Activated CD4-positive, CD25-positive, alpha-beta regulatory T cell treated with anti-CD3 and anti-CD28 coated beads, Interleukin-2, amount 50 U/mL, for 72 hours (primary cell): ENCODE measurements at places on chromosomes 4 and X.

DNA sequence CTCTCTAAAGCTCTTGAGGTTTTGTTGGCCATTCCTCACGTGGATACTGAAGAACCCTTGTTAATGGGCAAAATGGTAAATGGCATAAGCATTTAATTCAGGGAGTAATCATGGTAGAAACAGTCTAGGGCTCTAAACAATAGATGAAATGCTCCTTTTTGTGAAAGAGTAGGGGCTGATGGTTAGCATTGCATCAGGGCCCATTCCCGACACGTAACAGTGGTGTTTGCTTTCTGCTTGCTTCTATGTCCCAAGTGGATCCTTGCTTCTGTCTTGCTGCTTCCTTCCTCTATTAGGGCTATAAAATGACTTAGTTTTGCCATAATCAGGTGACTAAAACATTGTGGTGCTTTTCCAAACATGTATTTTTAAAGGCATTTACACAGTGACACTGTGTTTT lies 230.9 kb upstream of the AFF2 start:
- no peak for DNase-seq

DNA sequence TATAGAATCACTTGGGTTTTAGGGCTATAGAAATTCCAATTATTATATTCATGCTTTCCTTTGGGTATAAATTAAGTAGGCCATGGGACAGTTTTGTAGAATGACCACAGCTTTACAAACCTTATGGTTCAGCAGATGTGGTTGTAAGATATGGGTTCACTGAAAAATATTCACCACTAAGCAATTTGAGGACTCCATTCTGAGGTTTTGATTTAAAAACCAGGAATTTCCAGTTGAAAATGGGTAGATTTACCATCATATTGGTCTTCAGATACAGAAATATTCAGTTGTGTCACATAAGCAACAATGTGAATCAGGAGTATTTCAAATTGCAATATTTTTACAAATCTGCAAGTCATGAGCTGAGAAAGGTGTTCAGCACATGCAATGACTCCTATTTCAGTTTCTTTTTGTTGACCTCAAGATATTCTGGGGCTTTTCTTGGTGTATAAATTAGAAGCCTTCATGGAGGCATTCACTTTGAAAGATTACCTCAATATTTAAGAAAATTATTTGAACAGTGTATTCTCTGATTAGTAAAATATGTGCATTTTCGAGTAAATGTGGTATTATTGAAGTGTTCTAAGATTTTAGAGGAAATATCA lies 218.4 kb upstream of the HCCS start:
- DNase-seq, result no peak

GRCh38 chr4:129344058-129344457 lies 248.1 kb downstream of the C4orf33 start:
- DNase-seq, result no peak

DNA sequence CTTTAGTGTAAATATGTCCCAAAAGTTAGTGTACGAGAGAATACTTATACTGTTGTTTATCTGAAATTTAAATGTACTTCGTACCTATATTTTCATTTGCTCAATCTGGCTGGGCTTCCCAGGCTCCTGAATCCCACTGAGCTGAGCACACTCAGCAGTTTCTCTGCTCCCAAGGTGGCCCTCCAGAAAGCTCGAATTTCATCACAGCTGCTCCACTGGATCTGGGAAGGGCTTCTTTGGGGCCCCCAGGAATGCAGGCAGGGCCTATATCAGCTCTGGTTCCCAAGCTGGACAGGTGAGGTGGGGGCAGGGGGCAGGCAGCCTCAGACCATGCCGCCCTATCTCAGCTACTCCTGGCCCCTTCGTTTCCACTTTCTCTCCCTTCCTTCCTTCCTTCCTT lies 1.5 kb upstream of the FATE1 start:
- DNase-seq, result no peak

DNA sequence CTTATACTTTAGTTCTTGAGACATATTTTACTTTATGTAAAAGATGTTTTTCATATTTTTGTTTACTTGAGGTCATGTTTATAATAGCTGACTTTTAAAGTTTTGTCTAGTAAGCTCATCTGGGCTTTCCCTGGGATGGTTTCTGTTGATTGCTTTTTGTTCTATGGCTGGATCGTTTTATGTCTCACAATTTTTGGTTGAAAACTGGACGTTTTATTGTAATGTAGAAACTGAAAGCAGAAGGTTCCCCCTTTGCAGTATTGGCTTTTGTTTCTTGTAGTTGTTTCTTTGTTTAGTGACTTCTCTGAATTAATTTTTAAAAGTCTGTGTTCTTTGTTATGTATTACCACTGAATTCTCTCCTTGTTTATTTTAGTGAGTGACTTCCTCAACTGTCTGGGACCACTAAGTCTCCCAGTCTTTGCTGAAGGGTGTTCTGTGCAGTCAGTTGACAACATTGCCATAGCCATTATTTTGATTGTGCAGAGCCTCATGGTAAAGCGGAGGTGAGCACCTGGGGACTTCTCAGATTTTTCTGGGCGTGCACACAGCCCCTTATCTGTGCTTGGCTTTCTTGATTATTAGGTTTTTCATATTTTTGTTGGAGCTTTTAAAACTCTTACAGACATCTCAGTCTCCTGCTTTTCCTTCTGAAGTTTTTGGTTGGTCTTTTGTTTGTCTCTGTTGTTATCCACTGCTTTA lies 31.0 kb downstream of the KDM6A start:
- DNase-seq, result no peak

GRCh38 chr4:142509881-142510280 lies 336.2 kb downstream of the INPP4B start:
- DNase-seq, result no peak

- DNase-seq, result no peak
Observed at GRCh38 chr4:86367577-86367976, 7.7 kb upstream of the MAPK10 start.

- DNase-seq, result no peak
Observed at GRCh38 chr4:30763321-30763727, 43.2 kb downstream of the PCDH7 start.

DNA sequence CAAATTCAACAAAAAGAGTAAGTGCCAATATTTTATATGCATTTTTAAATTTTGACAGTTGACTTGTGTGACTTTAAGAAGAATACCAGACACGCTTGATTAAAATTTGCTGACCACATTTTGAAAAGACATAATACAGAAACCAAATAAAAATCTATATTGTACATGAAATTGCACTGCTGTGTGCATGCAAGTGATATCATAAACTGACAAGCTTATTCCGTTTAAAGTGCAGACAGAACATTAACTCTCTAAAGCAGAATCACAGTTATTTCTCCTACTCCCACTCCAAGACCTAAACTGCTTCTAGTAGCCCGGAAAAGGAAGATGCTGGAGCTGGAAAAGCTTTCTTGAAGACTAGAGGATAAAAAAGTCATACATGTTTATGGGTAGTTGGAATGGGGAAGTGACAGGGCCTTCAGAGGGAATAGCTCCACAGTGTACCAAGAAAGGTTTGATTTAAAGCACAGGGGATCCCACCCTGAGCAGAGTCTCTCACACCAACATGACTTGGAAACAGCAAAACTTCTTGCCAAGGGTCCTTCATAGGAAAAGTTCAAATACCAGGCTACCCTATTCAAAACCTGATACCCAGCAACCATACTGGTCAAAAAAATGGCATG lies 34.1 kb upstream of the NAF1 start:
- DNase-seq, result no peak

DNA sequence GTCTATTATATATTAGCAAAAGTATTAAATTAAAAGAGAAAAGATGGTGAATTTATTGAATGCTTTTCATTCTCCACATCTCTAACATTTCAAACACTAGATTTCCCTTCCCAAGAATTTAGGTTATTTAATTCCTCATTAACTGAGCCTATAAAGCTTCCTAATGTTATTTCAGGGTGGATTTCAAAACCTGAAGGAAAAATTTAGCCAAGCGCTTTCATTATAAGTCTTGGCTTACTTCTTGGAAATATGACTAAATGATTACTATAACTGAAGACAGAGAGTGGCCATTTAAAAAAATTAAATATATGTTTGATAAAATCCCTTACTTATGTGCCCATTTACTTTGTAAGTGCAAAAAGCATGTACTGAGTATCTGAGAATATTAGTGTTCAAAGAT lies 141.8 kb upstream of the ARSJ start:
- no peak for DNase-seq

- DNase-seq, result no peak
Observed at GRCh38 chrX:69094977-69095669, 70.1 kb downstream of the PJA1 start.

GRCh38 chr4:88033309-88033708 lies 25.9 kb downstream of the PKD2 start:
- no peak for DNase-seq

- DNase-seq, result no peak
Observed at GRCh38 chr4:7850489-7850888, 89.2 kb downstream of the AFAP1 start.

DNA sequence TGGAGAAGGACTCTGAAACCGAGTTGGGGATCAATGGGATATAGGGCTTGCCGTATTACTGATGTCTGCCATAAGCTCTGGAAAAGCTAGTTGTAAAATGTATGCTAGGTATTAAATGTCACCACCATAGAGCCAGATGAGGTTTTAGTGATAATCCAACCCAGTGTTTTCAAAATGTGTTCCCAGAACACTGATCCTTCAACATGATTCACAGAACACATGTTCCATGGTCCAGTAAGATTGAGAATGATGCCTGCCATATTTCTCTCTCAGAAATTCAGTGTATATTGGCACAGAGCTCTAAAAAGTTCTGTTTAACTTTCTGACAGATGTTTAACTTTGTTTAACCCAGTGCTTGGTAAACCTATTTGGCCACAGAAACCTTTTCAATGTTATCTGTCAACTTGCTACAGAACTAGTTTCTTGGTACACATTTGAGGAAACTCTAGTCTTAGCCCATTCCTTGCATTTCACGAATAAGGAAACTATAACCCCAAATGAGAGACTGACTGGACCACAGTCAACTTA lies 160.2 kb downstream of the PALLD start:
- no peak for DNase-seq

GRCh38 chrX:2464677-2465166 lies 36.1 kb downstream of the DHRSX start:
- DNase-seq, result no peak

- DNase-seq, result no peak
Observed at GRCh38 chrX:33285550-33285949, 74.2 kb upstream of the DMD start.

- no peak for DNase-seq
Observed at GRCh38 chrX:128335671-128336070, 283.5 kb upstream of the ACTRT1 start.

GRCh38 chrX:3244955-3245354 lies 101.5 kb downstream of the MXRA5 start:
- no peak for DNase-seq

DNA sequence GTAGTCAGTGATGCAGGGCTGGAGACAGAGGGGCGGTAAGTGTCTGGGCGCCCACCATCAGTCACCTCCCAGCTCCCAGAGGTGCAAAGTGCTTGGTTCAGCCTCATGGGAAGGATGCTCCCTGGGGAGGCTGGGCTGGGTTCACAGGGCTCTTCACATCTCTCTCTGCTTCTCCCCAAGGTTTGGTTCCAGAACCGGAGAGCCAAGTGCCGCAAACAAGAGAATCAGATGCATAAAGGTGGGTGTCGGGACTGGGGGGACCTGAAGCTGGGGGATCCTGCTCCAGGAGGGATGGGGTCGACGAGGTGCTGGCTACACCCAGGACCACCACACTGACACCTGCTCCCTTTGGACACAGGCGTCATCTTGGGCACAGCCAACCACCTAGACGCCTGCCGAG lies 10.1 kb downstream of the SHOX start:
- no peak for DNase-seq

DNA sequence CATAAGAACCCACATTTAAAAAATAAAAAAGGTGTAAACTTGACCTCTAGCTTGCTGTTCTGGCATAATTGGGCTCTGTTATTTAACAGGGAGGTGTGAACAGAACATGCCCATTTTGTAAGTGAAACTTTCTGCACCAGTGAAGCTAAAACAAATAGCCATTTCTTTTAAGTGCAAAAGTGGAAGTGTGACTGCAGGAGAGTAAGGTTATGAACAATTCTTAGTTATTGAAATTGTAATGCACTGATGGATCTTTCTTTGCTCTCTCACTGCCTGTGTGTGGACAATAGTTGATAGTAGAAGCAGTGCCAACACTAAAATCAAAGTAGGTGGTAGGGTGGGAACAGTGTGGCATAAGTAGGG lies 12.6 kb downstream of the P2RY10 start:
- no peak for DNase-seq

DNA sequence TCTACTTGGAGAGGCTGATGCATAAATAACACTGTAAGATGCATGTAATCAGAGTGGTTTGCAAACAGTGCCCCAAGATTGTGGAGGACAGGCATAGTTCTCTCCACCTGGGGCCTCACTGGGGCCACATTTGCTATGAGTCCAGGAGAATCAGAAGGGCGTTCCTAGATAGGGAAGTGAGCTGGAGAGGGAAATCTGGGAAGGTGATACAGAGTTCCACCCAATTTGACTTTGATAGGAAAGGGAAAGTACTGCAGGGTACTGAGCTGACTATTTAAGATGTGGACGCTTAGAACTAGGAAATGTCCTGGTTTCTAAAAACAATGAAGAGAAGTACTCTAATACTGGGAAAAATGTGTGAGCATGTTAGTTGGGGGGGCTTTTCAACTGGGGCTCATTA lies 33.9 kb downstream of the FAM9C start:
- no peak for DNase-seq

DNA sequence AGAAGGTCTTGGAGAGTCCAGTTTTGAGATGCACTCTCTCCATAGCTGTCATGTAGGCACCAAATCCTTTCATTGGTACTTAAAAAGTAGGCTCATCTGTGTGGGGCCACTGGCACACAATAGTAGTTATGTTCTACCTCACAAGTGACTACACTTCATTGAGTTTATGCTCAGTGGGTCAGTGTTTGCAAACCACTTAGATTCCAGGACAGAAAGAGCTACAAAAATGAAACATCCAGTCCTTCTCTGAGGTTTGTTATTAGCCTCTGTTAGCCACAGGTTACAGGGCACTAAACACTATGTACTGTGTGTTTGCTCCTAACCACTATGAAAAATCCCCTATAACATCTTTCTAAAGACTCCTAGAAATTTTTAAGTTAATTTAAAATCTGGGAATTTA lies 13.8 kb downstream of the RAB28 start:
- no peak for DNase-seq

GRCh38 chr4:85756938-85757337 lies 282.0 kb downstream of the ARHGAP24 start:
- DNase-seq, result no peak

DNA sequence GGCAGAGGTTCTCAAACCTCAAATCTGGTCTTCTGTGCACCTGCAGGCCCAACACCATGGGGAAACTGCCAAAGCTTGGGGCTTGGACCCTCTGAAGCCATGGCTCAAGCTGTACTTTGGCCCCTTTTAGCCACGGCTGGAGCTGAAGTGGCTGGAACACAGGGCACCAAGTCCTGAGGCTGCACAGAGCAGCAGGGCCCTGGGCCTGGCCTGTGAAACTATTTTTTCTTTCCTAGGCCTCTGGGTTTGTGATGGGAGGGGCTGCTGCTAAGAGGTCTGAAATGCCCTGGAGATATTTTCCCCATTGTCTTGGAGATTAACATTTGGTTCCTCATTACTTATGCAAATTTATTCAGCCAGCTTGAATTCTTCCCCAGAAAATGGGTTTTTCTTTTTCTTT lies 18.3 kb upstream of the PI4K2B start:
- no peak for DNase-seq

- DNase-seq, result no peak
Observed at GRCh38 chr4:2860391-2861348, 17.0 kb downstream of the ADD1 start.

- DNase-seq, result no peak
Observed at GRCh38 chr4:176794151-176794550, 1.4 kb upstream of the VEGFC start.

GRCh38 chr4:152808670-152809069 lies 28.9 kb downstream of the ARFIP1 start:
- no peak for DNase-seq
